ENCODE measurements at places on chromosomes 4 and X. TPM values are rescaled to one million over a fixed set of nuclear protein-coding genes. Genes with fewer than 3 reads are reported as not detected.

DNA sequence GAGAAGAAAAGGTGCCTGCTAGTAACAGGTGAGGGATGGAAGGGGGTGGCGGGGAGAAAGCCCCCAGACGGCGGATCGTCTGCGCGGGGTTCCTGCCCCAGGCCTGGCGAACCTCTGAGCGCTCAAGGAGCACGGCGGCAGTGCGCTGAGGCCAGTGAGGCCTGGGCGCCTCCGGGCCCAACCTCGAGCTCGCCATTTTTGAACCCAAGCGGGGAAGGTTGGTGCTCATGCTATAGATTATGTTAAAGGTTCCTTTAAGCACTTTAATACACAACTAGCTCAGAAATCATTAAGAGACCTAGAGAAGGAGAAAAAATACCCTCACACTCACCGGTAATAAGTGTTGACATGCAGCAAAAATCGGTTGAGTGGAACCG, 7.9 kb downstream of the PITX2 start:
- no peak overlapping the region for H3K27ac ChIP-seq
- no peaks in the 10 kb centered on the region for H3K36me3 ChIP-seq
- no peak for DNase-seq
- peaks cover 3% of the 10 kb centered on the region for H3K27me3 ChIP-seq
- peak overlapping the region; percentile 47 for H3K4me3 ChIP-seq

DNA sequence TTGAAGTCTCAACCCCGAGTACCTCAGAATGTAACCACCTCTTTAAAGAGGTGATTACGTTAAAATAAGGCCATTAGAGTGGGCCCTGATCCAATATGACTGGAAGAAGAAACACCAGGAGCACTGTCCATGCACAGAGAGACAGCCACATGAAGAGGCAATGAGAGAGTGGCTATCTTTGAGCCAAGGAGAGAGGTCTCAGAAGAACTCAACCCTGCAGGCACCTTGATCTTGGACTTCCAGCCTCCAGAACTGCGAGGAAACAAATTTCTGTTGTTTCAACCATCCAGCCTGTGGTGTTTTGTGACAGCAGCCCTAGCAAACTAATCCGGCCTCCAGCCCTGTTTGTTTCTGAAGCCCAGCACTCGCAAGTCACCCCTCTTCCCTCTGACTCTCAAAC, 46.3 kb upstream of the ADGRG2 start:
- H3K4me3 ChIP-seq, result no peak overlapping the region
- no peak overlapping the region for H3K27ac ChIP-seq
- H3K36me3 ChIP-seq, result no peaks in the 10 kb centered on the region

DNA sequence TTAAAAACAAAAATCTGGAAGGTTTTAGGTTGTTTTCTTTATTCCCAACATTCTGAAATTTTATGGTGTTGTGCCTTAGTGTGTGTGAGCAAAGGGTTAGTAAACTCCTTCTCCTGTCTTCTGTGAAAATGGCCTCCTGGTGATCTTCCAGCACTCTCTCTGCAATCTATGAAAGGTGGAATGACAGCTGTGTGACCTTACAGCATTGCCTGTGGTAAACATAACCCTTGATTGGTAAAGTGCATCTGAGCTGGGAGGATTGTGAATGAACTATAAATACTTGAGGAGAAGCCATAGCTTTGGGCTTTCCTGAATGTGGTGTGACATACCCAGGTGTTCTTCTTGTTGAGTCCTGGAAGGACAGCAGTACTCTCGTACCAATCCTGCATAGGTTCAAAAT, 10.0 kb downstream of the ART3 start:
- H3K4me1 ChIP-seq, result no peaks in the 10 kb centered on the region
- no peak overlapping the region for H3K4me3 ChIP-seq
- DNase-seq, result no peak
- no peaks in the 10 kb centered on the region for H3K27me3 ChIP-seq

DNA sequence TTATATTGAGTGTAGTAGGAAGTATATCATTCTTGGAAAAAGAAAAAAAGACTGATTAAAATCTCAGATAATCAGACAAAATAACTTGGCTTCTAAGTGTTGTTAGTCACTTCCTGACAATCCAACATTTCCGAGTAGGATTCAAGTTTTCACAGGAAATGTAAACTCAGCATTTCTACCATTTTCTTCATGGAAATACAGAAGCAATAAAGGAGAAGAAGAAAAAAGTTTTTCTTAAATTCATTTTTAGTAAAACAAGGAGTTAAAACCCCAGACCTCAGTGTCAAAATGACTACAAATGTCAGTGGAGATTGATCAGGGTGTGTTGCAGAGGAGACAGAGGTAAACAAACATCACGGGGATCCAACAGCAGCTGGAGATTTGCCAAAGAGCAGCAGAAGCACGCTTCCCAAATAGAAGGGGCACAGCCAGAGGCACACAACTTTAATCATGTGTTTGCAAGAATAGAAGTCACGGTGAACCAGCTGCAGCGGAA, 129.3 kb upstream of the FAM9B start:
- no peak for DNase-seq
- H3K36me3 ChIP-seq, result no peaks in the 10 kb centered on the region
- H3K4me1 ChIP-seq, result no peaks in the 10 kb centered on the region
- H3K27ac ChIP-seq, result no peak overlapping the region
- H3K27me3 ChIP-seq, result no peaks in the 10 kb centered on the region

DNA sequence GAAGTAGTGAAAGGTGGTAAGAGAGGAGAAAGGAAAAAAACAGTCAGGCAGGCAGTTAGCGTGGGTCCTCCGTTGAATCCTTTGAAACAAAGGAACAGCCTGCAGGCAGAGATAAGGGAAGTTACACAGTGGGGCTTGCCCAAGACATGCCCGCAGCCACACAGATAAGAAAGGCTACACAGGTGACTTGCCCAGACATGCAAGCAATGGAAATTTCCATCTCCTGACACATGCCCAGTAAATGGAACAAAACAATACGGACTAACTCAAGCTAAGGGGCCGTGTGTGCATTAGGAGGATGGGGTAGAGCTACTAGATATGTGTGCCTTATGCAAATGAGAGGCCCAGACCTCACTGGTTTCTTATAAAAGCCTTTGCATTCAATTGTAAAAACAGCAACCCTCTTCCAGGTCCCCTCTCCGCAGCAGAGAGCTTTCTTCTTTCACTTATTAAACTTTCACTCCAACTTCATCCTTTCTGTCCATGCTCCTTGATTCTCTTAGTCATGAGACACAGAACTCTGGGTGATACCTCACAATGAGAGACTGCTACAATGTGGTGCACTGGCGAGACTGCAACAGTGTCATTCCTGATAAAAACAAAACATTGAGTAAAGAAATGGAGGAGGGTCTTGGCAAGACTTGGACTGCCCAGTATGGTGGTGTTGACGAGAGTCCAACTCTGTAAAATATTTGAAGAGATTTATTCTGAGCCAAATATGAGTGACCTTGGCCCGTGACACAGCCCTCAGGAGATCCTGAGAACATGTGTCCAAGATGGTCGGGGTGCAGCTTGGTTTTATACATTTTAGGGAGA, 997.4 kb upstream of the PRKX start:
- H3K27me3 ChIP-seq, result no peaks in the 10 kb centered on the region
- H3K4me1 ChIP-seq, result no peaks in the 10 kb centered on the region
- H3K36me3 ChIP-seq, result no peaks in the 10 kb centered on the region
- H3K27ac ChIP-seq, result no peak overlapping the region
- H3K4me3 ChIP-seq, result no peak overlapping the region

- no peak for DNase-seq
- no peak overlapping the region for H3K27ac ChIP-seq
- H3K4me1 ChIP-seq, result no peaks in the 10 kb centered on the region
- no peak overlapping the region for H3K4me3 ChIP-seq
Observed at GRCh38 chrX:14775416-14775815, 97.5 kb downstream of the FANCB start.

- H3K4me3 ChIP-seq, result no peak overlapping the region
- DNase-seq, result no peak
- no peaks in the 10 kb centered on the region for H3K4me1 ChIP-seq
- H3K27me3 ChIP-seq, result no peaks in the 10 kb centered on the region
Observed at GRCh38 chr4:76492055-76492454, 57.0 kb downstream of the SHROOM3 start.

DNA sequence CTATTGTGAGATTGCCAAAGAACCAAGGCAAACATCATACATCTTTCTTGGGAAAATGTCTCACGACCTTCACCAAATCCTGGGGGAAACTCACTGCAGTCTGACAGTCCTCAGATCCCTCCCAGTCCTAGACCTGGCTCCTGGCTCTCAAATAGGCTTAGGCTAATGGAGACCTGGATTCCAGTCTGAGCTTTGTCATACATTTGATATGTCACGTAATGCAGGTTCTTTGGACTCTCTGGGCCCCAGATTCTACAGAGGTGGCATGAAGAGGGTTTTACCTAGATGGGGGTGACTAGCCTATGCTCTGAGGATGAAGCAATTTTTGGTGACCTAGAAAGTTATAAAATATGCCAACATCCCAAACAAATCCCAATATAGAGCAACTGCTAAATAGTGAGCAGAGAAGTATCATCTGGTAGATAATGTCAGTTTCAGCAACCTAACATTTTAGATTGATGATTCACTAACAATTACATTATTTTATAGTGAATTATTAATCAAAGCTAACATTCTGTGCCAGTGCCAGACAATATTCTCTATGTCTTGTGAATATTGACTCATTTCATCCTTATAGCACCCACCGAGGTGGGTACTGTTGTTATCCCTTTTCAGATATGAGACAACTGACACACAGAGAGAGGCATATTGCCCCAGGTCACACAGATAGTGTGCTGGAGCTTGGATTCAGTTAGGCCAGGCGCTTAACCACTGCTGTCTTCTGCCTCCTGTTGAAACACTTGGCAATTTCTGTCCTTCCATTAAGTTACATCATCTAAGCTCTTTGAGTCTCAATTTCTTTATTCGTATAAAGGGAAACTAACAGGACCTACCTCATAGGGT, 195.4 kb upstream of the MAMLD1 start:
- H3K27me3 ChIP-seq, result no peaks in the 10 kb centered on the region
- no peak overlapping the region for H3K4me3 ChIP-seq
- no peak for DNase-seq

Gene NAA11
- not detected for total RNA-seq

Gene PGK1
- total RNA-seq, result 243 TPM

Gene FUNDC2
- total RNA-seq, result 33.9 TPM

- DNase-seq, result no peak
- H3K4me3 ChIP-seq, result no peak overlapping the region
- H3K36me3 ChIP-seq, result no peaks in the 10 kb centered on the region
- H3K27me3 ChIP-seq, result no peaks in the 10 kb centered on the region
Observed at GRCh38 chr4:3819210-3819919, 53.2 kb downstream of the ADRA2C start.

DNA sequence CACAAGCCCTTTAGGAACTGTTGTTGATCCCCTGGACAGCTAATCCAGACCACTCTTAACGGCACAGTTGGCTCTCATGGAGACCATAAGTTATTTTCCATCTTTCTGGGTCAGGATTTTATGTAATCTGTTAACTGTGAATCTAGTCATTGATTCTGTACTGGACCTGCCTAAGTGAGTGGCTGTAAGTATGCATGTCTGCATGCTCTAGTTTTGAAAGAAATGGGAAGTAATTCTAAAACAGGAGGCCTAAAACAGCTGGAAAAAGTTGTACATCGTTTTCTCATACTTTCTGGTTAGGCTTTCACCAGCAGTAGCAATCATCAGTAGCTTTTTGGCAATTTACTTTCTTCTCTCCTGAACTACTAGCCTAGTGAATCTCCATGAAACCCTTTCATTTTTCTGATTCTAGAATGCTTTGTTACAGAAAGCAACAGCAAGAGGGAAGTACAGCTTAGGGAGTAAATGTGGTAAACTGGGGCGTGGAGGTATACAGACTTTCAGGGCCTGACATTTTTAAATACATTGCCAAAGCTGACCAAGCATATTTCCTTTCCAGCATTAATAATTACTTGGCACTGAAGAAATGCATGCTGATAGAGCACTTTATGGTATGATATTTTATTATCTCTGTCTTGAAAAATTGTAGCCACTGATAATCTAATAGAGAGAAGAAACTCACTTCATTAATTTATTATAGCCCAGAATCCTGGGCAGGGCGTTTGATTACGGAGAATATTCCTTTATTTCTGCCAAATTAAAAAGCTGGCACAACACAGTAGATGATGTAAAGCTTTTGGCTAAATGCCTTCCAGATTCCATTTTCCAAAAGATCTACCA, 202.7 kb downstream of the BANK1 start:
- H3K4me3 ChIP-seq, result no peak overlapping the region
- H3K4me1 ChIP-seq, result no peaks in the 10 kb centered on the region
- no peak for DNase-seq
- no peak overlapping the region for H3K27ac ChIP-seq
- no peaks in the 10 kb centered on the region for H3K27me3 ChIP-seq
- no peaks in the 10 kb centered on the region for H3K36me3 ChIP-seq

- H3K4me3 ChIP-seq, result no peak overlapping the region
- H3K27me3 ChIP-seq, result no peaks in the 10 kb centered on the region
- no peaks in the 10 kb centered on the region for H3K36me3 ChIP-seq
- H3K27ac ChIP-seq, result no peak overlapping the region
- no peaks in the 10 kb centered on the region for H3K4me1 ChIP-seq
Observed at GRCh38 chr4:26484032-26484515, 6.2 kb downstream of the CCKAR start.

DNA sequence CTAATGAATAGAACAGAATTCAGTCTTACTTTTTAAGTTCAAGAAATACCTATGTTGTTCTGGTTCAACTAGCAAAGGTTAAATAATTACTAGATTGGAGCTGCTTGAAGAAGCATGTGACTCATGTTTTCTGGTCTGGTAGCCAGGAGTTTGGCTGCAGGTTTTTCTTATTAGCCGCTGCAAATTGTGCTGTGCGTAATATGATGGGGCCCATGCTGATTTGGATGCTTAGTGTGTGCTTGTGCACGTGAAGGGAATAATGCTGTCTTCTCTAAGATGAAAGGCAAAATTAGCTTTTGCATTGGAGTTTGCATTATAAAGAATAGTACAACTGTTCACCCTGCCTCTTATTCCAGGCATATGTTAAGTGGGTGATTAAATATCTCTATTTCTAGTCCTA, 219.6 kb downstream of the SNCA start:
- no peaks in the 10 kb centered on the region for H3K4me1 ChIP-seq
- DNase-seq, result no peak
- H3K36me3 ChIP-seq, result no peaks in the 10 kb centered on the region

DNA sequence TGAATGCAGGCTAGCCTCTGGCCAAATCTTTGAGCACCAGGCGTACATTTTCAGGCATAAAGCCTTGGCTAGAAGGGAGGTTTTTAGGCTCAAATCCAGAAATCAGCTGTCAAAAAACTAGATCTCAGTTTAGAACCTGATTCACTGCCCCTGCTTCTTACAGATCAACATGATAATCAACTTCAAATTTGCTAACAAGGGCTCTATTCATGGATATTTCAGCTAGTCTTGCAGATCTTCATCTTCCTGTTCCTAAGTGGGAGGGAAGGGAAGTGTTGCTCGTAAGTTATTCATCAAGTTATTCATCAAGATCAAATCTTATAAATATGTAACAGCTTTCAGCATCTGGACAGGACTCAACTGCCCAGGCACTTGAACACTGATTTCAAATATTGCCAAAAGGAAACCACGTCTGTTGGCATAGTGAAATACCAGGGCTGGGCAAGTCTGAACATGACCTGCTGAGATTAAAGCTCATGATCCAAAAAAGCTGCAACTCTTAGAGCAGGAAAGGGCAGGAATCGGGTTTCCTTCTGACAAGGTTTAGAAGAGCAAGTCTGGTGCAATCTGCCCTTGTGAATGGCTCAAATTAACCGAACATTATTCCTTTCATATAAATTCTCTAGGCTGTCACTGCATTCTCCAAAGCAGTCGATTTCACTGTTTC, 200.3 kb downstream of the PDGFC start:
- H3K27ac ChIP-seq, result no peak overlapping the region
- H3K27me3 ChIP-seq, result no peaks in the 10 kb centered on the region
- H3K4me1 ChIP-seq, result peaks cover 5% of the 10 kb centered on the region
- H3K4me3 ChIP-seq, result no peak overlapping the region
- H3K36me3 ChIP-seq, result no peaks in the 10 kb centered on the region
